ENCODE measurements at places on chromosomes 2 and 18.
A peak's percentile ranks its signal among the peaks of the same experiment; 100 is the strongest.

GRCh38 chr2:31234683-31235503, 941 bp downstream of the EHD3 start:
- DNase-seq, result no peak

DNA sequence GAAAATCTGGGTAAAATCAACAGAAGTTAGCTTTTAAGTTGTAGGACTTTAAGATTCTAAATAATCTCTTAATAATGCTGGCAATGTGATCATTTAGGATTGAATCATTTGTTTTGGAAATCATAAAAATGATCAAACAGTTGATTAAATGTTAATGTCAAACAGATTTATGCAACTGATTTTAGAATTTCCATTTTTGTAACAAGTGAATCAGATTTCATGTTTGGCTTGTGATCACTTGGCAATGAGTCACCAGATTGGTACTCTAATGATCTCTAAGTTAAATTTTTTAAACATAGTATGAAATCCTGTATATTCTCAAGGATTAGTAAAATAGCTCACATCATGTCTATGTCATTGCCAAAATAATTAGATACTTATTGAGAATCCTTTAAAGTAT, 50.1 kb upstream of the UNC80 start:
- DNase-seq, result no peak

GRCh38 chr2:160207804-160208654, 8.0 kb upstream of the ITGB6 start:
- no peak for DNase-seq

- DNase-seq, result no peak
Measured at GRCh38 chr18:77970814-77971213, 721.2 kb downstream of the GALR1 start.

- DNase-seq, result no peak
Measured at GRCh38 chr2:239747274-239747673, 277.9 kb downstream of the NDUFA10 start.

- no peak for DNase-seq
Measured at GRCh38 chr2:86036669-86037138, 69.0 kb downstream of the POLR1A start.

GRCh38 chr2:46014911-46015654, 282.1 kb upstream of the EPAS1 start:
- no peak for DNase-seq

- DNase-seq, result peak; percentile 48
Measured at GRCh38 chr18:57088883-57089282, 58.0 kb upstream of the BOD1L2 start.

DNA sequence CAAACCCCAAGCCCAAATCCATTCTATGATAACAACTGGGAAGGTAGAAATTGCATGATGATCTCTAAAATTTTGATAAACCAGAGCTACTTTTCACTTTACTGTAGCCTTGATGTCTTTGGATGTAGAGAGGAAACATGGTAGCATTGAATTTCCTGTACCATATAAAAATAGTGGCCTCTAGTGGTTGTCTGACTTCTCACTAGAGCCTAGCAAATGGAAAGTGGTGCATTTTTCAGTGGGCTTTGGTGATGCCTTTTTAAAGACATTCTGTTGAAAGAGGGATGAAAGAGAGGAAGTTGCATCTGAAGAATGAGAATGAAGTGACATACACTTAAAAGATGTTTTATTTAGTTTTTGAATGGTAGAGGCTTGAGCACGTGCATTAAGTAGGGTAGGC, 662.2 kb downstream of the XIRP2 start:
- no peak for DNase-seq

DNA sequence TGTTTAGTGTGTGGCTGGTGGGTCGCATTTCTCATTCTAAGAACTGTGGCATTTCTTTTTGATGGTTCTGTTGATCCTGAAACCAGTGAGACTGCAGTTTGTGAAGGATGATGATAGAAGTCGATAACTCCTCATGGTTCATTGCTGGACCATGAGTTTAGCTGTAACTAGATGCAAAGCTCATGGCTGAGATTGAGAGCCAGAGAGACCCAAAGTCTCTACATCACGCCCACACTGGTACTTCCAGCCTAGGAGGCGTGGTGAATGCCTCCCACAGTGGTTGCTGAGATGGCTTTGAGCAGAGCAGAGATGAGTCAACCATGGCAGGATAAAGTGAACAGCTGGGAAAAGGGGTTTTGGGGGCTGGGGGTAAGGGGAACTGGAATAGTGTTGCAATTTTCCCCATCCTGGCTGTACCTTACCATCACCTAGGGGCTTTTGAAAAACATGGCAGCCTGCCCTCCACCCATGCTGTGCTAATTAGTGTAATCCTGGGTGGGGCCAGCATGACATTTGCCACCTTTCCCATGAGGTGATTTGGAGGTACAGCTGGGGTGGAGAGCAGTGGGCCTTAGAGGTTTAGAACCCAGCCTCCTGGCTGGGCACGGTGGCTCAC, 24.1 kb downstream of the INPP4A start:
- DNase-seq, result no peak

DNA sequence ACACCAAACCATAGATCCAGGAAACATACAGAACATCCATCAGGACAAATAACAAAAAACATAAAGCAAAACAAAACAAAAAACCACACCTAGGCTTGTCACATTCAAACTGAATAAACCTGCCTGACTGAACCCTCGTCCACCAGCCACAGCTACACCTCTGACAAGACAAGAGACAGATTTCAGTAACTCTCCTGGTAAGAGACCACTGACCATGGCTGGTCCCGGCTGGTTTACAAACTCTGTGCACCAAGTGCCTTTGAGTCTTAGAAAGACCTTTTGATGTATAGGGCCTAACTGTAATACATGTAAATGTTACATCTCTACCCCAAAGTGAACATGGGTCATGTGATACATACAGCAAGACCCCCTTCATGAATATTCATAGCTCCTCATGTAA, 4.8 kb upstream of the SLC66A2 start:
- DNase-seq, result no peak

DNA sequence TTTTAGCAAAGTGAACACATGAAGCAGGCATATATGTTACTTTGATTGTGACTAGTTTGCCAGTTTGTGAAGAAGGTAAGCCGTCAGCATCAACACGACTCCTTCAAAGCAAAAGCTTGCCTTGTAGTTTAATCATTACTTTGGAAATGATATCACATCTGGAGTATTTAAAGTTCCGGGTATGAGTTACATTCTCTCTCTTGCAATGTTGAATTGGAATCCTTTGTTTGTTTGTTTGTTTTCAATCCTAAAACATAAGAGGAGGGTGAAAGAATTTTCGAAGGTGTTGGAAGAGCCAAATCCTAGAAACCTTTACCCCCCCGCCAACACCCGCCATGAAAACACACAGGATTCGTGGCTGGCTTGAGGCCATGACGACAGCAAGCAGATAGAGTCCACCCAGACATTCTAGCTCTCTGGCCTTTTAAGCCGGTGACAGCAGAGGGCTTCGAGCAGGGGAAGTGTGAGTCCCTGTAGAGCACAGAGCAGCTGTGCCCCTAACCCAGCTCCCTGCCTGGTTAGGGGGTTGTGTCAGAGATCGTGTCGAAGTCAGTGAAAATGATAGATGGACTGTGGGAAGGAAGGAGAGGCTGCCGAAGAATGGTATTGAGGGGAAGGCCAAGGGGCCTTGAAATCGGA, 103.8 kb upstream of the SMIM21 start:
- no peak for DNase-seq

DNA sequence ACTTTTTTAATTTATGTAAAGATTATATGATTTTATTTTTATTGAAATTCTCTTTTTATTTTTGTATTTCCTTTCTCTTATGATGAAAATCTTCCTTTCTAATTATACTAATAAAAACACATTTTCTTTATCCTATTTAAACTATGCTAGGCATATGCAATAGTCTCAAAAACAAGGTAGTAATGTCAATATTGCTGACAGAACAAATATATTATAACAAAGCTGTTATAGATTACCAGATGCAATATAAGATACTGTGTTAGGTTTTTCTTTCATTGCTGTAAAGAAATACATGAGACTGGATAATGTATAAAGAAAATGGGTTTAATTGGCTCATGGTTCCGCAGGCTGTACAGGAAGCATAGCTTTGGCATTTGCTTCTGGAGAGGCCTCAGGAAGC, 631.2 kb upstream of the SOX11 start:
- DNase-seq, result no peak

DNA sequence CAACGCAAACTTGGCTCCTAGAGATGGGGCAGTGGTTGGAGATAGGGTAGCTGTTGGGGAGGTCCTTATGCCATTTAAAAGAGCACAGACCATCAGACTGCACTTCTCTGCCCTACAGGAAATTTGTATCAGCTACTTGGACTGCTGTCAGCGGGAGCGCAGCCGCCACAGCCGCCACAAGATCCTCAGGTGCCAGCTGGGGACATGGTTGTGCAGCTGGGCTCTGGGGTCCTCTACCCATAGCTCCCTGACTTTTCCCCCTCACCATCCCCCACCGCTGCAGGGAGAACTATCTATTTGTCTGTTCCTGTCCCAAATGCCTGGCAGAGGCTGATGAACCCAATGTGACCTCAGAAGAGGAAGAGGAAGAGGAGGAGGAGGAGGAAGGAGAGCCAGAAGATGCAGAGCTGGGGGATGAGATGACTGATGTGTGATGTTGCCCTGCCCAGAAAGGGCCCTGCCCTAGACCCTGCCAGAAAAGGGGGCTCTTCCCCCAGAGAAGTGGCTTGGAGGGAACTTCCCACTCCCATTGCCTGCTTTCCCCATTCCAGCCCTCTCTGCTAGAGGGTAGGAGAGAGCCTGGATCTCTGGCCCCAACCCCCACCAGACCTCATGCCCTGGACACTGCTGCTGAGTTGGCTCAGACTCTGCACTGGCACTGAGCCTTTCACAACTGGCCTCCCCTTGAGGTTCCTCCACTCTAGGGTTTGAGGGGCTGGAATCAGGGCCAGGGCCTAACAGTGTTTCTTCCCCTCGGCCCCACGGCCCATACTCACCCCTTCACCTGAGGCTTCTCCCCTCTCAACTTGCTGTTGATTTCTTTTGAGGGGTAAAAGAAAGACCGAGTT, 7.3 kb downstream of the PRADC1 start:
- no peak for DNase-seq

GRCh38 chr2:105952131-105952530, 207.4 kb downstream of the NCK2 start:
- no peak for DNase-seq

- no peak for DNase-seq
Measured at GRCh38 chr18:54532962-54533361, 58.1 kb upstream of the DYNAP start.

DNA sequence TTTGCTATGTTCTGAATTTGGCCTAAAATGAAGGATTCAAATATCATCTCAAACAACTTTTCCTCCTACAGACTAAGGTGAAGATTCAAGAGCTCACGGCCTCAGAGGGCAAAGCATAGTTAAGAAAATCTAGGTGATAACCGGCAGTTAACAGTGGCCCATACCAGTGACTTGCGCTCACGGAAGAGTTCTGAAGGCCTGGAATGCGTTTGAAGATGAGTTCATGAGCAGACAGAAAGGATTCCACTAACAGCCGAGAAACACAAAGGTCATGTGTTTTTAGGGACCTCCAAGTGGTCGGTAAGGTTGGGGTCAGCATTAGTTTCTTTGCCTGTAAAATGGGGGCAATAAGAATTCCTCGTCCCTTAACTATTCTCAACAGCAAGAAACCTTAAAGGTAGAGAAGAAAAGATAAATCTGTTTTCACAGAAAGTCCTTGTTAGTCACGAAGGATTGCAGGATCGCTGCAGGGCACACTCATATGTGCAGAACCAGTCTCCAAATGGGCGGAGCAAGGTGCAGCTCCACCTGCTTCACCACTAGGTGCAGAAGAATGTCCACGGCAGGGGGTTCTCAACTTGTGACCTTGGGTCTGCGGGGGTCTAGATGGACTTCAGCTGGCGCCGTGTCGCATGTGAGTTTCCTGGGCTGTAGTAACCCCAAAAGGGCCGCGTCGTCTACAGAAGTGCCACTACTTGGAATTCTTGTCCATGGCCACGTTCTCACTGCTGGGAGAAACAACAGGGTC, 708 bp upstream of the RPIA start:
- DNase-seq, result peak; percentile 15

- no peak for DNase-seq
Measured at GRCh38 chr2:240781471-240782220, 38.4 kb downstream of the KIF1A start.

DNA sequence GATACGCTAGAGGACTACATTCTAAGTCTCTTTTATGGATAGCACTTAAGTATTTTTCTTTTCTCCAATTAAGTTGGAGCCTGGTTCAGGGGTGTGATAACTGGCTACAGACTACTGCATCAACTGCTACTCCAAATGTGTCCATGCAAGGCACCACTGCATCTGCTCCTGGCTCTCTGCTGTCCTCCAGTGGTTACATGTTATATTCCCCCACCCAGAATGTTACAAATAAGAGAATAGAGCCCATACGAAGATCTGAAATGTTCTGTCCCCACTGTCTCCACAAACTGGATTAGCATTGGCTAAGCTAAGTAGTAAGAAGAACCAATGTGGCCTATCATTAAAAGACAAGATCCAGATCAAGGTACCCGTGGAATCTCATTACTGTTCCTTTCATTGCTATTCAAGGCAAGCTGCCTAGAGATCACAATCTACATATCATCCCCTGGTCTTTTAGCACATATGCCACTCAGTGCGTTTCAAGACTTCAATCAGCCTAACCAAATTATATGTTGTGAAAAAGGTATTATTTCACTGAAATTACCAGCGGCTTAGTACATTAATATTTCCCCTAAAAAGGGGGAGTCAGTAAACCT, 308.3 kb upstream of the SLC8A1 start:
- DNase-seq, result no peak

DNA sequence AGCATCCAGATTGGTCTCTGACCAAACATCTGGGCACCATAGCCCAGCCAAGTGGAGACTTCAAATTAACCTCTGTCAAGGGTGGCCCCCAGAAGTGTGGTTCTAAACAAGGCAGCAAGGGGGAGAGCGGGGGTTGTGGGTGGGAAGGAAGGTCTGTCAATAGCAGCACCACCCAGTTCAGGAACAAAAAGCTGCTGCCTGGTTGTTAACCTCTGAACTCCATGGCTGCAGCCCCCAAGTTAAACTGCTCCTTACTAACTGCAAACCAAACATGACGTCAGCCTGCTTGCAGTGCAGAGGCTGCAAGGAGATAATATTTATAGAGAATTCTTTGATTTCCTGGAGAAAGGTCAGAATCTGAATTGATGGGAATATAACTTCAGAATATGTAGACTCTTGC, 76.5 kb downstream of the ARL4C start:
- DNase-seq, result no peak

- DNase-seq, result no peak
Measured at GRCh38 chr2:214830794-214831346, 21.4 kb upstream of the BARD1 start.

GRCh38 chr2:98795891-98796676, 65.2 kb upstream of the MGAT4A start:
- DNase-seq, result no peak

- DNase-seq, result no peak
Measured at GRCh38 chr2:116141891-116142474, 1672.5 kb upstream of the DDX18 start.

All from DMS79 (cell line).